Activated CD4-positive, alpha-beta memory T cell treated with anti-CD3 and anti-CD28 coated beads, Interleukin-2, amount 10 ng/mL, durations not matched to agents 7 days and 5 days (primary cell): ENCODE measurements at places on chromosomes 3 and 15. TPM values are rescaled to one million over a fixed set of nuclear protein-coding genes. Genes with fewer than 3 reads are reported as not detected.

- H3K27me3 ChIP-seq, result peaks cover 24% of the 10 kb centered on the region
- no peak for DNase-seq
- H3K27ac ChIP-seq, result no peak overlapping the region
- no peak overlapping the region for H3K4me3 ChIP-seq
Observed at GRCh38 chr3:8627201-8627940, 17.2 kb downstream of the SSUH2 start.

DNA sequence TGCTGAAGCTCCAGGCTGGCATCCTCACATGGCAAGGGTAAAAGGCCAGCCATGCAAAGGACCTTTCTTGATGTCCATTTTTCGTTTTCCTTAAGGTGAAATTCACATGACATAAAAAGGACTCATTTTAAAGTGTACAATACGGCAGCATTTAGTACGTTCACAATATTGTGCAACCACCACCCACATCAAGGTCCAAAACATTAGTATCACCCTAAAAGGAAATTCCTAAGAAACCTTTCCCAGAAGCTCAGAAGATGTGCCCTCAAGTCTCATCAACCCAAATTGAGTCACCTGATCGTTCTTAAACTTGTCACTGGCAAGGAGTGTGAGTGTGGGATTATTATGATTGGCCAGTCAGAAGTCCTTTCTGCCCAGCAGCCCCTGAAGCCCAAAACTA lies 250.1 kb downstream of the TLE3 start:
- H3K4me1 ChIP-seq, result peaks cover 6% of the 10 kb centered on the region
- no peaks in the 10 kb centered on the region for H3K36me3 ChIP-seq
- peaks cover 13% of the 10 kb centered on the region for H3K27me3 ChIP-seq
- H3K27ac ChIP-seq, result no peak overlapping the region
- no peak overlapping the region for H3K4me3 ChIP-seq

DNA sequence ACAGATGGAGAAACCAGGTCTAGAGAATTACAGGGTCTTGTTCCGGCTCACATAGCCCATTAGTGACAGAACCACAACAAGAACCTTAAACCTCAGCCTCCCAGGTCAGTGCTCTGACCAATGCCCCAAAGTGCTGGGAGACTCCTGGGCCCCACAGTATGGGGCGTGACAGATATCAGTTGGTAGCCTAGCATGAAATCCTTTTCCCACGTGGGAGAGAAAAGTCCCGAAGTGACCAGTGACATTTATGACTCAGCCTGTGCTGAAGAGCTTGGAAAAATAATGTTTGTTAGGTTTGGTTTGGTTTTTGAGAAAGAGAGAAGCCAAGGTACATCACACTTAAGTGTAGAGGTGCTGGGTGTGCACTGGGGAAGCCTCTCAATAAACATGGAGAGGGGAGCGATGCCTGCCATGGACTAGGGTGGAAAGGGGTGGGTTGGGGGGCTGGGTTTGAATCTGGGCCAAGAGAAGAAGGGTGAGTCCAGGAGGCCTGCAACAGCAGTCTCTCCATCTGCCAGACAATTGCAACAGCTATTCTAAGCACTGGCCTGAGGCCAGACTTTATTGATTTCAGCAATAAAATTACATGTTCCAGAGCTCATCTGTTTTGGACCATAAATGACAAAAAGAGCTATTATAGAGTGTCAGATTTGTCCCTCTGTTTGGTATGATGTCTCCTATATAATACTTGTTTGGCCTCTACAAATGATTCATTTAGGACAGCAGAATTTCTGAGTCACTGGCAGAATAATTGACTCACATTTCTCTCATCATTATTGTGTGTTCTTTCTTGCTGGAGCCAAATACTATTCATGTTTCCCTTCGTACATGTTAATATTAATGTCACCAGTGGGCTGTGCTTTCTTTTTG lies 43.4 kb downstream of the C2CD4A start:
- peaks cover 8% of the 10 kb centered on the region for H3K4me1 ChIP-seq
- H3K36me3 ChIP-seq, result no peaks in the 10 kb centered on the region
- H3K27ac ChIP-seq, result no peak overlapping the region

DNA sequence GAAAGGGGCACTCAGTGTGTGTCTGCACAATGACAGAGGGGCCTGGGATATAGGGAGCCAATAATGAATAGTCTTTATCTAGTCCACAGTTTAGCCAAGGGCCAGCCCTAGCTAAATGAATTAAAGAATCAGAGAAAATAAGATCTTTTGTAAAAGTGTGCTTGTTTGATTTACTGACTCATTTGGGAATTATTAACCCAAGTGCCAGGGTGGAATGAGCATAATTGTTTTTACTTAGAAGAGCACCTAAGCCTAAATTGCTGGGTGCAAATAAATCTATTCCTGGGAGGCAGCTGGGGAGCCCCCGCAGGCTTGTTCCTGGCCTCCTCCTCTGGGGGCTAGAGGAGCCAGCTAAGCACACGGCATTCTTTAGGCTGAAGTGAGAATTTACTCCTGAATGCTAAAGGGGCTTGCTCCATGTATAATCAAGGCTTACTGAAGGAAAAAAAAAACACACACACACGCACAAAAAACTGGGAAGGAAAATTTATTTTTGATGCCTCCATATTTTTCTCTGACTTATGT lies 405.3 kb upstream of the SUCLG2 start:
- DNase-seq, result no peak
- no peak overlapping the region for H3K4me3 ChIP-seq
- peaks cover 19% of the 10 kb centered on the region for H3K4me1 ChIP-seq
- no peaks in the 10 kb centered on the region for H3K27me3 ChIP-seq

Gene CNTN4
- total RNA-seq, result not detected

GRCh38 chr15:80988148-80988796 lies 1.3 kb downstream of the MESD start:
- no peaks in the 10 kb centered on the region for H3K27me3 ChIP-seq
- peaks cover 47% of the 10 kb centered on the region for H3K36me3 ChIP-seq
- no peak for DNase-seq
- peak overlapping the region; percentile 91 for H3K27ac ChIP-seq

GRCh38 chr3:159662549-159662948 lies 326.1 kb upstream of the IL12A start:
- H3K4me1 ChIP-seq, result no peaks in the 10 kb centered on the region
- no peaks in the 10 kb centered on the region for H3K36me3 ChIP-seq
- no peak overlapping the region for H3K27ac ChIP-seq
- no peaks in the 10 kb centered on the region for H3K27me3 ChIP-seq
- no peak overlapping the region for H3K4me3 ChIP-seq
- DNase-seq, result no peak

Gene TMEM108
- not detected for total RNA-seq

DNA sequence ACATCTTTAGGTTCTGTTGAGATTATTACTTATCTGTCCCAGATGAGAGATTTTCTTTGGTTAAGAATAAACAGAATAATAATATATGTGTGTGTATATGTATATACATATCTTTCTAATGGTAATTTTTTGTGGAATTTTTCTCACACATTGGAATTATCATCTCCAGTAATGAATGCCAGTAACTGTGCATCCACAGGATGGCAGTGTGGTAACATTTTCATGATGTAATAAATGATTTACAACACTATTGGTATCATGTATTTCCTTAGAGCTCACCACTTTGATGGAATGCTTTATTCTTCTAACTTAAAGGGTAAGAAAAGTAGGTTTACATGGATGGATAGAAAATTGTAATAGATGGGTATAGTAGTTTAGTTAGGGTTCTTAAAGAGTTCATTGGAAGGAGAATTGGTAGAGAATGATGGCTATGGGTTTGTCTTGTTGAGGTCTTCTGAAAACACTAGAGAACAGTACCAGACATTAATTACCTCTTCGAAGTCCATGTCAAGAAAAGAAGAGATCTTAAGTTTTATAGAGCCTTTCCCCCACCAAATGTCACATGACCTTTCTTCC lies 78.1 kb downstream of the STT3B start:
- peaks cover 36% of the 10 kb centered on the region for H3K4me1 ChIP-seq
- no peak overlapping the region for H3K27ac ChIP-seq
- no peak overlapping the region for H3K4me3 ChIP-seq
- peaks cover 82% of the 10 kb centered on the region for H3K36me3 ChIP-seq
- H3K27me3 ChIP-seq, result no peaks in the 10 kb centered on the region

Gene XXYLT1
- 5.6 TPM for total RNA-seq

DNA sequence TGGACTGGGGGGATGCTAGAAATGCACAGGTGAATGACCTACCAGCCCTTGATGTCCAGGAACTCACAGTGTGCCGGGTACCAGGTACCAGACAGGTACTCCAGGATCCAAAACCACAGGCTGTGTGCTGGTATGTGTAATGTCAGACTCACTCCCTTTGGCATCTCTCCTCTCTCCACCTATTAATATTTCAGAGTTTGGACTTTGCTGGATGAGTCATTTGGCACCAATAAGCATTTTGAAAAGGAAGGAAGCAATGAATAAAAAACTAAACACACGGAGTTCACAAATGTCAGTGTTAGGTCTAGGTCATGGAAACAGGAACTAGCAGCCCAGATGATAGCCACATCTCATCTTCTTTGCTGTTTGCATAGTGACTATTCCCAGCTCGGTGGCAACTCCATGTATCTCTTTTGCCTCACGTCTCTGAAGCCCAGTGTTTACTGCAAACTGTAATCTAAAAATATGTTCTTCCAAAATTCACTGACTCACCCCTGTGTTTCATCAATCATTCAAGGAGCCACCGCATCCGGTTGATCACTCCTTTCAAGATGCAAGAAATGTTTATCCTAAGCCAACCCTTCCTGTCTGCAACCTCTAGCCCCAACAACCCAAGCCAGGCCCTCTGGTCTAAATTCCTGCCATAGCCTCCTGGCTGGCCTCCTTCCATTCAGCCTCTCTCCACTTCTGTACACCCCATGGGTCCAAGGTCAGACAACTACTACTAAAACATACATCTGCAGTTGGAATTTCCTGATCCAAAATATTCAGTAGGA lies 8.4 kb downstream of the ITGB5 start:
- H3K27ac ChIP-seq, result no peak overlapping the region
- H3K36me3 ChIP-seq, result no peaks in the 10 kb centered on the region
- H3K4me1 ChIP-seq, result peaks cover 12% of the 10 kb centered on the region
- H3K4me3 ChIP-seq, result no peak overlapping the region
- DNase-seq, result peak; percentile 40
- peaks cover 36% of the 10 kb centered on the region for H3K27me3 ChIP-seq

DNA sequence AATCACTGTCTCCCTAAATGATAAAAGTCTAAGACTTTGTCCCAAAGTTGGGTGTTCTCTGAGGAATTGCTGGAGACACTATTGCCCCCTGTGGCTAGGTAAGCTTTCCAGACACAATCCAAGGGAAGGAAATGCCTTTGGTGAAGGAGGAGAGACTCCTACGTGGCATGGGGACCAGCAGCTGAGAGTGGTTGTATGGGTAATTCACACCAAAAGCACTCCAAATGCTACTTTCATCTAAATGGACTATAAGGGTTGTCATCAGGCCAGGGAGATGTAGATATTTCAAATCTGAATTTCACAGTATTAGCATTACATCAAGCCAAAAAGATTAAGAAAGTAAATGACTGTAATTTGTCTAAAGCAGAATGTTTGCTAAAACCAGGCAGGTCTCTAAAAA lies 400.8 kb upstream of the THBS1 start:
- no peak overlapping the region for H3K4me3 ChIP-seq
- H3K36me3 ChIP-seq, result no peaks in the 10 kb centered on the region
- no peak overlapping the region for H3K27ac ChIP-seq
- H3K4me1 ChIP-seq, result no peaks in the 10 kb centered on the region

DNA sequence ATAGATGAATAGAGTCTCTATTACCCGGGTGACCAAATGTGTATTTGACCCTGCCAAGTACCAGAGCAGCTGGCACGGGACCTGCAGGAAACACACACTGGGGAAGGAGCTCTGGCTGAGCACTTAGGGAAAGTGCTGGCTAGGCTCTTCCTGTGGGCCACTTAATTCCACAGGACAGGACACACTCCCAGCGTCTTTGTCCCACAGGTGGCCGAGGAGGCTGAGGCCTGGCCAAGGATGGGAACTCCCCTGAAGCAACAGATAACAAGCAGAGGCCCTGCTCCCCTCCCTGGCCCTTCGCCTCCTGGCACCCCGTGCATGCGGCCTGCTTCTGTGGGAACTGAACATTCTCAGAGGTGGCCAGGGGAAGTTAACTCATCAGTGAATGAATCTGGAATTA lies 180.8 kb downstream of the ATP10A start:
- DNase-seq, result no peak
- no peaks in the 10 kb centered on the region for H3K4me1 ChIP-seq
- no peak overlapping the region for H3K27ac ChIP-seq
- no peaks in the 10 kb centered on the region for H3K27me3 ChIP-seq

DNA sequence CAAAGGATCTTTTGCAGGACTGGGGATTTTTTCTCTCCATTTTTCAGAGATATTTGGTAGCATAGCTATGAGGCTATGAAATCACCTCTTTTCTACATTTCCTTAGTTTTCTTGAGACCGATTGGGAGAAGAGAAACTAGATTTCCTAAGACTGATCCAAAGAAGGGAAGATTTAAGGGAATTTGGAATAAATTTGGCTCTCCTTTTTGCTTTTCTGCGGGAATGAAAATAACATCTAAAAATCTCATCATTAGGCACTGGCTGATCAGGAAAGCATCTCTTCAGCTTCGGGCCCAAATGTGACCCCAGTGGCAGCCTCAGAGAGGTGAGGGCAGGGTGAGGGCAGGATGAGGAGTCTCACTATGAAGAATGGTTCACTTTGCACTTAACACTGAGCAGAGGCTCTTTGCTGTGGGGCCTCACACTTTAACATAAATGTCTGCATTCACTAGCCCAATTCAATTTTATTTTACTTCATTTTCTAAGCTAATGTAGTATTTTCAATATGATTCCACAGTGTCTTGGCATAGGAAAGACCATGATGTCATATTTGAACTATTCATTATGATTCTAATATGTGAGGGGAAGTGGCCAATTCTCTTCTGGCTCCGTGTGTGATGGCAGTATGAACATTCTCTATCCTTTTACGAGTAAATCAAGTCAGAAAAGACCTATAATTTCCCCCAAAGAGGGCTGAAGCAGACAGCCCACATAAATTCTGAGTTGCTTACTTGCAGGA lies 193.2 kb downstream of the MEX3B start:
- H3K4me1 ChIP-seq, result no peaks in the 10 kb centered on the region
- no peak for DNase-seq
- H3K27ac ChIP-seq, result no peak overlapping the region
- no peaks in the 10 kb centered on the region for H3K27me3 ChIP-seq

DNA sequence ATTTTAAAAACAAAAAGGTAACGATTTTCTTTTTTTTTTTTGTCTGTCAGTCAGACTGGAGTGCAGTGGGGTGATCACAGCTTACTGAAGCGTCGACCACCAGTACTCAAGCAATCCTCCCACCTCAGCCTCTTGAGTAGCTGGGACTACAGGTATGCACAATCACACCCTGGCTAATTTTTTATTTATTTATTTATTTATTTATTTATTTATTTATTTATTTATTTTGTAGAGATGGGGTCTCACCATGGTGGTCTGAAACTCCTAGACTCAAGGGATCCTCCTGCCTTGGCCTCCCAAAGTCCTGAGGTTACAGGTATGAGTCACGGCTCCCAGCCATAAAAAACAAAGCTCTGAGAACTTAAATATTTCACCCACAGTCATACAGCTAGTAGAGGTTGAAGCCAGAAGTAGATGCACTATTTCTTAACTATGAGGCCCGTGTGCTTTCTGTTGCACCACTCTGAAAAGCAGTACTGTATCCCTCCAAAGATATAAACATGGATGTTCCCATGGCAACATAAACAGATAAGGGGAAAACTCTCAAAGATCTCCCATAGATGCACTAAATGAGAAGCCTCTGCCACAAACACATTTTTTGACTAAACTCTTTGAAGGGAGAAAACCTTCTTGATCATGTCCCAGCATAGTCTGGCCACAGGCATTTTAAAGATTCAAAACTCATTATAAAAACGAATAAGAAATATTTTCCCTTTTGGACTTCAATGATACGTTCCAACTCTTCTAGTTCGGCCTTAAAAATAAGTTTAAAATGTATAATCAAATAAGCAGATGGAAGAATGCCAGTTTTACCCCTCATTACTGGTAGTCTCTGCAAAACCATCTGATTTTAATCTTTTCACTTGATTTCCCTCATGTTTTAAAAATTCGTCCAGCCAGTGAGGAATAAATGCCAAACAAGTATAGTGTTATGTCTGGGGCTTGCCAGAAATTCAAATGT lies 162.3 kb upstream of the ARHGEF26 start:
- H3K27me3 ChIP-seq, result peaks cover 5% of the 10 kb centered on the region
- DNase-seq, result no peak
- no peaks in the 10 kb centered on the region for H3K36me3 ChIP-seq
- no peaks in the 10 kb centered on the region for H3K4me1 ChIP-seq
